ENCODE measurements at places on chromosomes 2 and 18. TPM values are rescaled to one million over a fixed set of nuclear protein-coding genes. Genes with fewer than 3 reads are reported as not detected.

The CYBRD1 gene
- total RNA-seq = 265 TPM

The C2orf80 gene
- total RNA-seq = not detected

The CNTNAP5 gene
- not detected for total RNA-seq

The CENPA gene
- total RNA-seq = 2.7 TPM

The BMP10 gene
- not detected for total RNA-seq

The LOXHD1 gene
- total RNA-seq = not detected

The SLC4A3 gene
- 4.0 TPM for total RNA-seq

The IKZF2 gene
- total RNA-seq = 5.2 TPM

The CIB4 gene
- total RNA-seq = not detected

The LRRC30 gene
- not detected for total RNA-seq
